NCI-H526 treated with DMSO at 0.1 percent for 48 hours (cell line): ENCODE measurements at places on chromosomes 6 and 20.
A peak's percentile ranks its signal among the peaks of the same experiment; 100 is the strongest.

GRCh38 chr6:73104921-73105320 is 120.4 kb downstream of the KHDC1L start:
- no peak for DNase-seq

DNA sequence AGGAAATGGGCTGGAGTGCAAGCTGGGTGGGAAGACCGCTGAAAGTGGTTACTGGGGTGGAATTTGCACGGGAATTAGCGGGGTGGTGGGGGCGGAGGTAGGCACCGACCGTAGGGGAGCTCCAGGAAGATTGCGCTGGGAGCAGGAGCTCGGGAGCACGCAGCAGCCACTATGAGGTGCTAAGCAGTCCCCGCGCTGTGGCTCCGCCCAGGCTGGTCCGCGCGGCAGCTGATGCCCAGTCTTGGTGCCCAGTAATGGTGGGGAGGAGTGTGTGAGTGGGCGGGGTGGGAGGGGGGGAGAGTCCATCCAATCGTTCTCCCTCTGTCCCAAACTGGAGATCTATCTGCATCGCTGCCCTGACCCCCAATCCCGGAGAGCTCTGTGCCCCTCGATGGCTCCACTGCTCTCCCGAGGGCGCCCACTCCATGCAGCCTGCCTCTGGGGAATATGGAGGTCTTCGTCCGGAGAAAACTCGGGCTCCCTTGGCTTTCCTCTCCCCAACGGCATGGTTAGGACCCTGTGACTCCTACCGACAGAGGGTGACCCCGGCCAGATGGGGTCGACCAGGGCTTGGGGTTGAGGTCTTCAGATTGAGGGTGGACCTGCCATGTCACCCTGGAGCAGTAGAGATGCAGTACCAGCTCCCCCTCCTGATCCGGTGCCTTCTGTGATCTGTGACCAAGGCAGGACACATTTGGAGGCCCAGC is 5.3 kb downstream of the TP53TG5 start:
- DNase-seq, result no peak

DNA sequence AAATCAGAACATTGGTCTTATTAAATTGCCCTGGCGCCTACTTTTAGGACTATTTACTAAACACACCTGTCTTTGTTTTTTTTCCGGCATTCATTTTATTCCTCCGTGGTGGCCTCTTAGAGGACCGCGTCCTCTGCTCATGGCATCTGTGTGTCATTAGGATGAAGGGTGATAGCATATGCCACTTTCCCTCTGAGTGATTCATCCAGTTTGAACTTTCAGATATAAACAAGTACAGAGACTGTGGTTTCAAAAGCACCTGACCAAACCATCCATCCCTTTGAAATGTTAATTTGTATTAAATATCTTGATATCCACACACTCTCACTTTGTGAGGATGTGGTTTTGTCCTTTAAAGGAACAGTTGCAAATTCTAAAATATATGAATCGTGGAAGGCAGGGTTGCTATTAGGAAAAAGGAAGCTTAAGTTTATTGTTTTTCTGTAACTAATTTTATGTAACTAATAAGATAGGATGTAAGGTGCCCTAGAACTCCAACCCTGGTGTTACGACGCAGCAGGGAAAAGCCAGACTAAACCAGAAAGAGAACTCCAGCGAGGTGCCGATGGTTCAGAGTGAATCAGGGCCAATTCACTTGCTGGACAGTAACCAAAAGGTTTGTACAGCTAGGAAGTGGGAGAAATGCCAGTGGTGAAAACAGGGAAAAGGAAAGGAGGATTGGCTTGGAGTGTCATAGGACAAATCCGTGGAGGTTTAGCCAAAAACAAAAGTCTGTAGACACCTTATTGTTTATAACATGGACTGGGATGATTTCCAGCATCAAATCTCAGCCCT is 98.7 kb downstream of the SHLD1 start:
- no peak for DNase-seq

DNA sequence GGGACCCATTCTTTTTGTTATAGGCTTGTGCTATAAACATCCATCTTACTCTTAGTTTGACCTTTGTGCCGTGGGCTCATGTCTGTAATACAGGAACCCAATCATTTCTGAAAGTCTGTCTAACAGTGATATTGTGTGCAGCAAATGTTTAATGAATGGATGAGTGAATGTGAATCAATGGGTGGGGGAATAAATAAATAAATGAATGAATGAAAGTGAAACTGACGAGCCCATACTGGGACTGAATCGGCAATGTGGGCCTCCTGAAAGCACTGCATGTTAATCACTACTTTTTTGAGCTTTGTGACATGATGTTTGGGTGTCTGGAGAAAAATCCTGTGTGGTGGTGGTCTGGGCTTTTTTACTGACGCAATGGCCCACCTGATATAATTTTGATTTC is 175.0 kb downstream of the GMPR start:
- no peak for DNase-seq

DNA sequence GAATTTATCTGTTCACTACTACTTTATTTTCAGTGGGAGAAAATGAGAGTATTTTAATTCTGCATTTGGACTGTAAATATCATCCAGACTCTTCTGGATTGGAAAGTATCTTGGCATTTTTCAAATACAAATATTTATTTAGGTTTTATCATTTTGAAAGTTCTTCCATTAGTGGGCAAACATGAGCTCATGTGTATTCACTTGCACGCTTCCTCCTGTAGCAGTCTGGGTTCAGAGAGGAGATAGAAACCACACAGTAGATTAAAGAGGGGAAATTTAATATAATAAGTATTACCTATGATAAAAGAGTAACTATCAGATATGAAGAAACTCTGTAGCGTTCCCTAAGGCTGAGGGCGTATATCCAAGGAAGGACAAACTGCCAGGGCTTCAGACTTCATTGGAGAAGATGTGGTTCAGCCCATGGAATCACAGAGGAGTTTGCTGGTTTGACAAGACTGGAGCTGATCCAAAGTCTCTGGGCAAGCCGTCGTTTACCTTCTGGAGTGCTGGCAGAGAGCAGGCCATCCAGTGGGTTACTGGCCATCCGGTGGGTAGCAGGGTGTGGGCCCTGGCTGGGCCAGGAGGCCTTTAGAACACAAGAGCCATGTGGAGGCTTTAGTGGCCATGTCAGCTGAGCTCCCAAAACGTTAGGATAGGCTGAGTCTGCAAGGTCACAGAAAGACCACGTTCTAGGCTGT is 44.3 kb downstream of the KCNS1 start:
- DNase-seq, result no peak

GRCh38 chr6:41695825-41696224 is 39.6 kb downstream of the TFEB start:
- no peak for DNase-seq

DNA sequence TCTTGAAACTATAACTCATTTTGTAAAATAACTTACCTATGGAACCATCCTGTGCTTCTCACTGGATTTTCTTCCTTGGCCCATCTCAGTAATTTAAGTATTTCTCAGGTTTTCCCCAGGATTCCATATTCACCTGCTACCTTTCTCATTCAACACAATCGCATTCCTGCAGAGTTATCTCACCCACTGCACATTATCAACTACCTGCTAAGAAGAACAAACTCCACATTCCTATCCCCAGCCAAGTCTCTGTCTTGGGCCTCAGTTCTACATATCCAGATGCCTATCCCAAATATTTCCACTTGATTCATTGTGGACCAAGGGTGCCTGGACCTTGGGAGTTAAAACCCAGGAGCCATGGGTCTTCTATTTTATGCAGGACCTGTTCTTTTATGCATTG is 60.2 kb upstream of the KCNQ5 start:
- no peak for DNase-seq

DNA sequence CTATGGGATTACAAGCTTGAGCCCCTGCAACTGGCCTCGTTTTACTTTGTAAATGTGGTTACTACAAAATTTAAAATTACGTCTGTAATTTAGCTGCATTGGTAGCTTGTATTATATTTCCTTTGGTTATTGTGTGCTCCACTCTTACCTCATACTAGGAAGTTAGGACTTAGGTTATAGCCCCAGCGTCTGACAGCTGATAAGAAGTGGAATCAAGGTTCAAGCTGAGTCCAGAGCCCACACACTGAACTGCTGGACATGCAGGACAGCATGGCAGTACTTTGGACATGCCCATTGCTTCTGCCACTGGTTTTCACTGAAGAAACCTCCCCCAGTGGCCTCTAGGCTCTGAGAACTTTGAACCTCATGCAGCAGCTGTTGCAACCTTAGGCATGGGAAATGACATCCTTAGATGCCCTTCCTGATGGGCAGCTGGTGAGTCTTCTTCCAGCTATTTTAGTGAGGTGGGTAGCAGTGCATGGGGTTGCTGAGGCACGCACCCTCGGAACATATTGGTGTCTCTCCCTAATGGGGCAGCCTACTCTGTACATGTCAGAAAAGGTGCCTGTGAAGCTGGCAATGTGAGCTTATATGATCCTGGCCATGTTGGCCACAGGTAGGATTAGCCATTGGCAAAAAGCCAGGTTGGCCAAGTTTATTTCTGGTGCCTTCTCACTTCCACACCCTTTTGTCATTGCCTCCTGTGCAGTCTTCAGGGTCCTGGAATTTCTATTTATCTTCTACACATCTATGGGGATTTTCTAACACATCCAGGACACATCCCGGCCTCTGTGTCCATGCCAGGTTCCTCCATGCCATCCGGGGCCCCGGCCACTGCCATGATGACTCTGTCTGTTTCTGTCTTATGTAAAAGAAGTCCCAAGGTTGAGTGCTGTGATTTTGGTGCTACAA is 85.3 kb downstream of the CDS2 start:
- no peak for DNase-seq

GRCh38 chr20:49578436-49578835 is 10.5 kb upstream of the PTGIS start:
- DNase-seq, result no peak

DNA sequence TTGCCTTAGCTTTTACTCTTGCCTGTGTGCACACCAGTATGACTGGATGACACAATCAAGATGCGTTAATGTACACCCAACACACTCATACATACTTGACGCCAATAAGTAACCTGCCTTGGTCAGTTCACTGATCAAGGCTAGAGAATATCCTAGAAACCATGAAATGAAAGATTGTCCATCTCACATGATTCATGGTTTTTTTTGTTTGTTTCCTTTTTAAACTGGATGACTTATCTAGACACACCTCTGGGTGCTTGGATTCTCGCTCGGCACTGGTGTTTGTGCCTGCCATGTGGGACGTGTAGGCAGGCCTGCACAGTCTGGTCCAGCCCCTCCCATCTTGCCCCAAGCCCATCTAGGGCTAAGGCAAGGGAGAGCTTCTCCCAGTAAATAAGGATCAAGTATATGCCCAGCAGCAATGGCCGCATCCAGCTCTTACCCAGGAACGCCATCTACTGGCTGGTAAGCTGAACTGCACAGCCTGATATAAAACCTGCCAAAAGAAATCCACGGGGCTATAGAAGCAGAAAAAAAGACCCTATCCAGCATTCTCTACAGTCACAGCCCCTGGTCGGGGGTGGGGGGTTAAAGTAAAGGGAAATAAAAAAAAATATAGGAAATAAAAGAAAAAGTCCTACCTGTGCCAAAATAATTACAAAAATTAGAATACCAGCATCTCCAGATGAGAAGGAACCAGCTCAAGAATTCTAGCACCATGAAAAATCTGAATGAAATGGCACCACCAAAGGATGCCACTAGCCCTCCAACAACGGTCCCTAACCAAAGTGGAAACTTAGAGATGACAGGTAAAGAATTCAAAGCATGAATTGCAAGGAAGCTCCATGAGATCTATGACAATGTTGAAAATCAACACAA is 73.3 kb downstream of the OTOR start:
- DNase-seq, result peak; percentile 10

DNA sequence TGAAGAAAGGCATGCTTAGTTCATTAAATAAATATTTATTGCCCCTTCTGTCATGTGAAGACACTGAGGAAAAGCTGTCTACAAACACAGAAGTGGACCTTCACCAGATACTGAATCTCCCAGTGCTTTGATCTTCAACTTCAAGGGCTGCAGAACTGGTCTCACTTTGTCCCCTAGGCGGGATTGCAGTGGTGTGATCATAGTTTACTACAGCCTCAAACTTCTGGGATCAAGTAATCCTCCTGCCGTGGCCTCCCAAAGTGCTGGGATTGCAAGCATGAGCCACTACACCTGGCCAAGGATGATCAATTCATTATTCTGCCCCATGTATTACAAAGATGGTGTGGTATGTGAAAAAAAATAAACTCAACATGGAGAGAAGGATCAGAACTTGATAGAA is 496.2 kb upstream of the HS3ST5 start:
- DNase-seq, result no peak

DNA sequence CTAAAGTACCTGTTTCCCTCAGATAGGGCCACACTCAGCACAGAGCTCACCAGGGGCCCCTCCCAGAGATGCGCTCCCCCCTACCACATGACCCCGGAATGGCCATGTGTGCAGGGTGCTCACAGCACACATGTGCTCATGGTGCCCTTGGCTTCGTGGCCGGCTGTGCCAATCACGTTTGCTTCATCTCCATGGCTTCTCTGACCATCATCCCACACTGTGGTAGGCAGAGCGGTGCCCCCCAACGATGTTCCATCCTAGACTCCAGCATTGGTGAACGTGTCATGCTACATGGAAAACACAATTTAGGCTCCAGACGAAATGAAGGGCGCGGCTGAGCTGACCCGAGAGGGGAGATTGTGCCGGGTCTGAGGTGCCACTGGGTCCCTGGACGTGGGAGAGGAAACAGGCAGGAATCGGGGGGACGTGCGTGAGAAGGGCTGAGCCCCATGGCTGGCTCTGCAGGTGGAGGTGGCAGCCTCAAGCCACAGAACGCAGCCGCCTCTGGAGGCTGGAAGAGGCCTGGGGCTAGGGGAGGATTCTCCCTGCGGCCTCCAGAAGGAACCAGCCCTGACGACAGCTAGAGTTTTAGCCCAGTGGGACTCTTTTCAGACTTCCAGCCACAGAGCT is 126.5 kb downstream of the DLL1 start:
- DNase-seq, result no peak

GRCh38 chr6:168524571-168525001 is 83.6 kb downstream of the SMOC2 start:
- no peak for DNase-seq

- DNase-seq, result no peak
These were observed 87.6 kb downstream of the YTHDF1 start for GRCh38 chr20:63128367-63128766.

DNA sequence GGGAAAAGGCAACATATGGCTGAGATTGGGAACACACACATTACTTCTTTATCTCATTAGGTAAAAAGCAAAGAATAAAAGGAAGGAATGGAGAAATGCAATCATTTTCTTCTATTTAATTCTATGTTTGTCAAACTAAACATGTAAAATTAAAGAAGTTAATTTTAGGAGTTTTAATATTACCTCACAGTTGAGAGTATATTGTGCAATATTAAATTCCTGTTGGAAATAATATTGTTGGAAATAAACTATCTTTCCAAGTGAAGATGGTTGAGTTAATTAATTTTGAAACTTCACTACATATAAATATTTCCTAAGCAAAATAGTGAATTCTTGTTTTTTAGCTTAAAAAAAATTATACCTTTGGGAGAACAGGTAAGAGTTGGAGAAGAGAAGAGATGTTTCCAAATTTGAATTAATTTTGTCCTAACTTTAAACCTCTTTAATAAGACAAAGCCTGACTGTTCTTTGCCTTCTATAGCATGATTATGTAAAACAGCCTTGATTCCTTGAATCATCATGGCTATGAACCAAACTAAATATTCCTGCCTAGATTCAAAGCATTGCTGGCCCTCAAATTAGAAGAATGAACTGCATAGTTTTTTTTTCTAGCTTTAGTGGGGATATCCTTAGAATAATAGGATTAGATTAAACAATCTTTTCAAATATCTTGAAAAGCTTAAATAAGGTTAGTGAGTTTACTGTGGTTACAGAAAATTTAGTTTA is 1349.1 kb upstream of the ADGRB3 start:
- DNase-seq, result no peak

- no peak for DNase-seq
These were observed 12.1 kb upstream of the XRN2 start for GRCh38 chr20:21291026-21291425.

- peak; percentile 22 for DNase-seq
These were observed 6.7 kb downstream of the PSMA7 start for GRCh38 chr20:62136283-62137091.
